Umbilical cord (tissue), 2 donors: ENCODE measurements at places on chromosomes 12 and 14.

DNA sequence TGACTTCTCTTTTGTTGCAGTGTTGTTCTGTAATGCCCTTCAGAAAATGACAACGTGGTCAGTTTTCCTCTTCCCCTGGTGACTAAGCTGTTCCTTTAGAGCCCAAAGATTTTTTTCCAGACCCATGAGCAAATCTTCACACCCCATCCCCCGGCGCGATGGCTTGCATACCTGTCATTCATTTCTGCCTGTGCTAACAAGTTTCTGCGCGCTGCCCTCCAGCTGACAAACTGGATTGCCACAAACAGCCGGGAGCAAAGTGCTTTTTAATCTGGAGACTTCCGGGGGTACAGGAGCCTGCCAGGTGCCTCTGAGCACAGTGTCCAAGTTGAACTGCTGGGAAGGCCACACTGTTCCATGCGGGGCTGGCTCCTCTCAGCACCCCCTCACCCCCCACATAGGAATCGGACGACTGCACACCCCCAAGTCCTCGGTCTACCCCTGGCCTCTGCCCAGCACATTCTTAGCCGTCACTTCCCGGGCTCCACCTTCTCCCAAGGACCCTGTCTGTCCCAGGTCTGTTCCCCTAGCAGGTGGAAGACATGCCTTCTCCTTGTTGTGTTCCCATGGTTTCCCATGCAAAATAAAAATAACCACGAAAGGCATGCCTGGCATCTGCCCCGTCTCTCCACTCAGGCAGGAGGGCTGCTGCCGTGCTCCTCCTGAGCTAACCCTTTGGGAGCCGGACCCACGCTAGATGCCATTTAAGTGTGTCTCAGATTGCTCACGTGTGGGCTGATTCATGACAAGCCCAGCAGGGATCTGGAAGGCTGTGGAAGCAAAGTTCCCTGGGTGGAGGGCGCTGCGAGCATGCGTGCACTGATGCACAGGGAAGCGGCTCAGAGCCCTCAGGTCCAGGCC, 14.1 kb downstream of the RILPL1 start:
- DNase-seq = peak; percentile 79

DNA sequence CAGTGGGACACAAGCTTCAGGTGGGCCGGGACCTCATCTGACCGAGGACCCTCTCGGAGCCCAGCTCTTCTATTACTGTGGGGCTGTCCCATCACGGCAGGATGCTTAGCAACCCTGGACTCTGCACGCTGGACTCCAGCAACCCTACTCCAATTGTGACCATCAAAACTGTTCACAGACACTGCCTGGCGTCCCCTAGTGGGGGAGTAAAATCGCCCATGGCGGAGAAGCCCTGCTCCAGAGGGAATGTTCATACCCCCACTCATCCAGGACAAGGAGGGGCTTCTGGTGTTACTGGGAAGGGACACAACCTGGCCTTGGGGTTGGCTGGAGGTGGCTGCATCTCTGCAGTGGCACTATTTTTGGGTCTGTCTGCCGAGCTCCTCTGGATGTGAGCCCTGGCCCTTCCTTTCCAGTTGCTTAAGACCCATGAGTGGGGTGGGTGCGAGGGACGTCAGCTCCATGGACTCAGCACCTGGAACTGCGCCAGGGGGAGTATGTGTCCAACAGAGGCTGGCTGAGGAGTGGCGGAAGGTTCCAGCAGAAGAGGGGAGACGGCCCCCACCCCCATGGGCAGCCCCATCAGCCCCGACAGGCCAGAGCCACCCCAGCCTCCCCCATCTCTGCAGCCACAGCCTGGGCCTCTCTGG, 103.8 kb downstream of the RFLNA start:
- peak; percentile 48 for DNase-seq

GRCh38 chr12:83186419-83186818, 499.7 kb downstream of the TMTC2 start:
- no peak for DNase-seq

DNA sequence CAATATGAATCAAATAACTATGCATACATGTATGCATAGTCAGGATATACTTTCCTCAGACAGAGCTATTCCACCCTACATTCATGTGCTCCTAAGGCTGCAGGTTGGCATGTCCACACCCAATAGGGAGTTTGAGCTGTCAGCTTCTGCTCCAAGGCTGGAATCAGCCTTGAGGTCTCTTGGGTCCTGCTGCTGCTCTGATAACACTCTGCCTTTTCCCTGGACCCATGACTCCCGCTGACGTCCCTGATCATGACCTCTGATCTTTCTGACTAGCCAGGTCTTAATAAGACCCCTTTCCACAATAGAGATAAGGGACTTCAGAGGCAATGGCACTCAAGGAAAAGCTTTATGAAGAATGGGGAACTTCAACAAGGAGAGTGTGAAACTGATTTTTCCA, 5.7 kb downstream of the PITPNM2 start:
- no peak for DNase-seq

- no peak for DNase-seq
These were observed 69.3 kb downstream of the SLC35F4 start for GRCh38 chr14:57796556-57796955.
